Renal cortex interstitium (tissue), 15 donors: ENCODE measurements at places on chromosomes 3 and 15. TPM values are rescaled to one million over a fixed set of nuclear protein-coding genes. Genes with fewer than 3 reads are reported as not detected.

ST8SIA2 gene
- polyA plus RNA-seq, result 5.2 TPM

TRIM42 gene
- not detected for polyA plus RNA-seq

RTP3 gene
- polyA plus RNA-seq, result not detected

CP gene
- polyA plus RNA-seq, result 0.45 TPM

LRTM1 gene
- not detected for polyA plus RNA-seq

FILIP1L gene
- 21.7 TPM for polyA plus RNA-seq

ADGRG7 gene
- polyA plus RNA-seq, result not detected

DPH6 gene
- polyA plus RNA-seq, result 15.7 TPM

CPLX3 gene
- polyA plus RNA-seq, result not detected

TNFAIP8L3 gene
- polyA plus RNA-seq, result 1.8 TPM

KCNAB1 gene
- 3.3 TPM for polyA plus RNA-seq

GPR149 gene
- not detected for polyA plus RNA-seq

LXN gene
- 27.2 TPM for polyA plus RNA-seq

DNA sequence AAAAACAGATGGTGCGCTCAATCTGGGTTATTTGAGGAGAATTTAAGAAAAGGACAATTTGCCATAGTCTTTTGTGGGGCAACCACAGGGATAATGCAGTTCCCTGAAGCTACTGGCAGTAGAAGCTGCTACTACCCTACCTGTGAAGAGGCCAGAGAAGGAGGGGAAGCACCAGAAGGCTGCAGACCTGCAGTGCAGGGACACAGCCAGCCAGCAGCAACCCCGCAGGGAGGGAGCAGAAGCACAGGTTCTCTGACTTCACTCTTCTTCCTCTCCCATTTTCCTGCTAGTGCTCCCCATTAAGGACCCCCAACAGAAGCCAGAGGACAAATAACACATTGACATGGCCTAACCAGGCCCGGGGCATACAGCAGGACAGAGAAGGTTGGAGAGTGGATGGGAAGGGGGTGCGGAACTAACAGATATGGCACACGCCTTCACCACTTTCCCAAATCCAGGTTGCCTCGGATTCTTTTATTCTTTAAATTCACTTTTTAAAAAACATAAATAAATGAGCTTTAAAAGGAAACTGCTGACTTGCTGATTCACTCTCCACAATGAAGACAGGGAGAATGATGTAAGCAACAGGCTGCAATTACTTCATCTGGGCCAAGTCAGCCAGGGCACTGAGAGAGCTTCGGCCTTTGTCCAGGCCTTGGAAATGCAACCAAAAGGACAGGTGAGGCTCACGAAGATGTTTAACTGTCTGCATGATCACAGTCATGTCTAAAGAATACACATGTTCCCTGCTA lies 30.1 kb downstream of the POPDC2 start:
- DNase-seq, result no peak

- no peak for DNase-seq
Observed at GRCh38 chr15:57353317-57353804, 22.9 kb upstream of the CGNL1 start.

- no peak for DNase-seq
Observed at GRCh38 chr3:152937234-152937633, 102.3 kb downstream of the P2RY1 start.

GRCh38 chr15:34841262-34841725 lies 45.9 kb upstream of the ACTC1 start:
- no peak for DNase-seq

- DNase-seq, result no peak
Observed at GRCh38 chr3:178198329-178198728, 337.9 kb upstream of the KCNMB2 start.

- DNase-seq, result no peak
Observed at GRCh38 chr15:53320816-53321215, 438.6 kb downstream of the WDR72 start.

- no peak for DNase-seq
Observed at GRCh38 chr3:143511174-143511879, 336.9 kb downstream of the SLC9A9 start.

- DNase-seq, result no peak
Observed at GRCh38 chr3:157190380-157190872, 30.5 kb upstream of the CCNL1 start.

- no peak for DNase-seq
Observed at GRCh38 chr3:46553154-46553553, 12.9 kb downstream of the LRRC2 start.

- DNase-seq, result no peak
Observed at GRCh38 chr3:49498648-49499047, 28.6 kb downstream of the DAG1 start.

GRCh38 chr15:63860555-63860954 lies 26.8 kb upstream of the HERC1 start:
- DNase-seq, result no peak

- no peak for DNase-seq
Observed at GRCh38 chr3:50450209-50450921, 53.1 kb downstream of the CACNA2D2 start.

DNA sequence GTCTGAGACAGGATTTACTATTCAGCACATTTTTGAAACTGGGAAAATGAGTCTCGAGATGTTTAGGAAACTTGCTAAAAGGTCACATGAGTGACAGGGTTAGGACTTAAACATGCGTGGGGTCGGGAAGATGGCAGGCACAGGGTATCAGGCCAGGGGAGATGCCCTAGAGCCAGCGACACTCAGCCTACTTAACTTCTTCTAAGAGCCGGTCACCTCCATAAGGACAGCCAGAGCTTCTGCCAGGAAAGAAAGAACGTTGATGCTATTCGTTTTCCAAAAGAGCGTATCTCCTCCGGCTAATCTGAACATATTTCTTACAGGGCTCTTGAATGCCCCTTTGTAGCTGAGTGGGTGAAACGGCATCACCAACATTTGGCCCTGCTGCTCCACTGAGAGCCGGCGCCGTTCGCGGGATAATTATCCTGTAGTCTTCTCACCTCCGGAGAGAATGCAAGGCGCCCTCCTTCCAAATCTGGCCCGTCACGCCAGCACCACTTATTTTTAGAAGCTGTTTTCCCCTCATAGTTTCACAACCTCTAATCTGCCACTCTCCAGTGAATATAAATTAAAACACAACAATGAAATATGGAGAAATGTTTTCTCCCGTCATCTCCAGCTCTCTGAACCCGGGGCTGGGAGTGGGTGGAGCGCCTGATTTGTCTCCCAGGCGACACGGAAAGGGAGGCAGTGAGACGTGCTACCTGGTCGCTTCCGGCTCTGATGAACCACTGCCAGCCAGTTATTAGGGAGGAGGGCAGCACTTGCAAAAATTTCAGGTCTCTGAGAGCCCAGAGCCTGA lies 58.5 kb downstream of the LIPC start:
- DNase-seq, result no peak

- DNase-seq, result no peak
Observed at GRCh38 chr3:99972380-99973104, 141.8 kb downstream of the FILIP1L start.

DNA sequence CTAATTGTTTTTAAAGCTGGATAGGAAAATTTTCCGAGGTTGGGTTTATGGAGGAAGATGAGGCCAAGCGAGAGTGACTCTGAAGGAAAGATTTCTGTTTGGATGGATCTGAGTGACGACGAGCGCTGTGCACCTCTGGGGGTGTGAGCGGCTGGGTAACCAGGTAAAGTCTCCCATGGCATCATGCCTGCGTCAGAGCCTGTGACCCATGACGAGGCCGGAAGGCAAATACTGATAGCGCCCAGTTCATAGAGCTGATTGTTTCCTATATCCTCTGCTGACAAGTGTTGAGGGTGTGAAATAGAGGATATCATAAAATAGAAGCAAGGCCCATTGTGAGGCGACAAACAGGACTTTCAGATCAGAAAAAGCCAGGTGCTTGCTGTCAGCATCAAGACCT lies 33.7 kb upstream of the MAGEF1 start:
- DNase-seq, result no peak

- peak; percentile 26 for DNase-seq
Observed at GRCh38 chr3:98986073-98986472, 84.6 kb upstream of the DCBLD2 start.

- no peak for DNase-seq
Observed at GRCh38 chr3:107217172-107217571, 160.1 kb upstream of the CCDC54 start.

DNA sequence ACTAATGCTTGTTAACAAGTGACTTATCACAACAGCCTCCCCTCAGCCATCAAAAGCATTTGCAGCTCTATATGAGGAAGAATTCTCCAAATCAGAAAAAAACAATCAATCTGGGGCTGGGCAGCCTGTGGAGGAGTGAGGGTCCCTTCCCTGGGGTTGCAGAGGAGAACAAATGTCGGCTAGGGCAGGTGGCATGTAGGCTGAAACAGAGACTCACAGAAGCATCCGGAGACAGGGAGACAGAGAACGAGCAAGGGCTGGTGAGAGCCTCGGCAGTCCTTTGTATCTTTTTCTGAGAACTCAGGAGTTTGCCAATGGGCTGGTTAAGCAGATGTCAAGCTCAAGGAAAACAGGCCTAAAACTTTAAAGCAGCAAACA lies 15.8 kb downstream of the ITGA11 start:
- DNase-seq, result no peak

DNA sequence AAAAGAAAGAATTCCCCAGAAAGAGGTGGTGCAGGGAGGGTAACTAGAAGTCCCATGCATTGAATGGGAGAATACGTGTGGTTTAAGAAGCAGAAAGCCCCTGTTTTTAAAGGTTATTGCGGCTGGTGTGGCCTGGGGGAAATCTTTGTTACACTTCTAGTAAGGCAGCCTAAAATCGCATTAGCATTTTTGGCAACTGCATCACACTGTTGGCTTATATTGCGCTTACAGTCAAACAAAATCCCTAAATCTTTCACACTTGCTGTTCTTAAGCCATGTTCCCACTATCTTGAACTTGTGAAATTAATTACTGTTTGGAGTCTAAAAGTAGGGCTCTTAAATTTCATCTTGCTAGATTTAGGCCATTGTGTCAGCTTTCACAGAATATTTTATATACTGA lies 66.0 kb upstream of the GOLIM4 start:
- no peak for DNase-seq

GRCh38 chr3:76864355-76864754 lies 175.5 kb upstream of the ROBO2 start:
- no peak for DNase-seq

DNA sequence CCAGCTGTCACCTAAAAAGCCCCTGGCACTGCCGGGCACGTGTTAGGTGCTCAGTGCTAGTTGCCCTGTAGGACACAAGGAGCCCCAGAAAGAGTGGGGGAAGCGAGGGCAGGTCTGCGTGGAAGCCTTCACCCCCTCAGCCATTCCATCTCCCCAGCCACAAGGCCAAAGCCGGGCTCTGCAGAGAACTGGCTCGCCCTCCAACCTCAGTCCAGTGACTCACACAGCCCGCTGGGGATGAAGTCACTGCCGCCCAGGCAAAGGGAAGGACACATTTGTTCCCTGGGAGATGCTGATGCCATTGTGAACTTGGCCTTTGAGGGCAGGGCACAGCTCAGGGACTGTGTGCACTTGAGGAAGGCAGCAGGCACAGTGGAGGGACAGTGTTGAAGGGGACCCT lies 48.1 kb downstream of the IQSEC1 start:
- no peak for DNase-seq

GRCh38 chr3:158352551-158352950 lies 218.4 kb upstream of the MLF1 start:
- DNase-seq, result no peak

GRCh38 chr15:57321485-57321884 lies 54.8 kb upstream of the CGNL1 start:
- no peak for DNase-seq

DNA sequence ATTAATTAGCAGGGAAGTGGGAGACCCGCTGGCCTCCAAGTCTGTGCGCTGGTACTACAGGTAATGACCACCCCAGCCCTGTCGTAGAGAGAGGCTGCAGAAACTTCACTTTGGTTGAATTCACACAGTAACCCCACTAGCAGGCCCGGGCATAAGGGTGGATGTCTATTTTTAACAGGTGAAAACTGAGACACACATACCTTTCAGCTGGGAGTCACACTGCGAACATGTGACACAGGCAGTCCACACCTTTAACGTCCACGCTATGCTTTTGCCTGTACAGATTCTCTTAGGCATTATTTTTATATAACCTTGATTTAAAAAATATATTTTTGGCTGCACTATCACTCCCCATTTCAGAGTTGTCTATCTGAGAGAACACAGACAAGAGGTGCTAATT lies 3.9 kb downstream of the LRRK1 start:
- DNase-seq, result no peak

DNA sequence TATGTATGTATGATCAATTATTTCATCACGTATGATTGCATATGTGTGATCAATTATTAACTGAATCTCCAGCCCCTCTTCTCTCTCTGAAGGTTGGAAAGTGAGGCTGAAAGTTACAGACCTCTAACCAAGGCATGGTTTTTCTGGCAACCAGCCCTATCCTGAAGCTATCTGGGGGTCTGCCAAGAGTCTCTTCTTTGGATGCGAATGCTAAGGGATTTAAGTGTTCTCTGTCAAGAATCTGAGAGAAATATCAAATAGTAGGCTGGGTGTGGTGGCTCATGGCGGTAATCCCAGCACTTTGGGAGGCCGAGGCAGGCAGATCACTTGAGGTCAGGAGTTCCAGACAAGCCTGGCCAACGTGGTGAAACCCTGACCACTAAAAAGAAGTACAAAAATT lies 8.1 kb downstream of the NKTR start:
- DNase-seq, result no peak

DNA sequence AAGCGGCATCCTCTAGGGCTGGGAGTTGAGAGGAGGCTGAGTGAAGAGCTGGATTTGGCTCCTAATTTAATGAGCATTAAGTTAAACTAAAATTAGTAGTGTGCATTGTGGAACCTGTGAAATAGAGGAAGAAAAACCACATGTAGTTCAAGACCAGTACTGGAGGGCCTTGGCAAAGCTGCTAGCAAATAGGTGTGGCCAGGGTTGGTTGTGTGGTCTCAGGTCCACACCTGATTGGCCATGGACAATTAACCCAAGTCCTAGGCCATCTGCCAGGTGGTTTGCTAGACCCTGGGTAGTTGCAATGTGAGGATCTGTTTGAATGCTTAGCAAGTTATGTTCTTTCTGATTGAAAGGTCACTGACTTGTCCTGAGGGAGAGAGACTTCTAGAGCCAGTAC lies 275.5 kb downstream of the PDCD6IP start:
- no peak for DNase-seq

GRCh38 chr3:8328967-8329366 lies 172.7 kb upstream of the LMCD1 start:
- DNase-seq, result no peak

GRCh38 chr3:97896547-97896946 lies 74.7 kb downstream of the CRYBG3 start:
- no peak for DNase-seq

DNA sequence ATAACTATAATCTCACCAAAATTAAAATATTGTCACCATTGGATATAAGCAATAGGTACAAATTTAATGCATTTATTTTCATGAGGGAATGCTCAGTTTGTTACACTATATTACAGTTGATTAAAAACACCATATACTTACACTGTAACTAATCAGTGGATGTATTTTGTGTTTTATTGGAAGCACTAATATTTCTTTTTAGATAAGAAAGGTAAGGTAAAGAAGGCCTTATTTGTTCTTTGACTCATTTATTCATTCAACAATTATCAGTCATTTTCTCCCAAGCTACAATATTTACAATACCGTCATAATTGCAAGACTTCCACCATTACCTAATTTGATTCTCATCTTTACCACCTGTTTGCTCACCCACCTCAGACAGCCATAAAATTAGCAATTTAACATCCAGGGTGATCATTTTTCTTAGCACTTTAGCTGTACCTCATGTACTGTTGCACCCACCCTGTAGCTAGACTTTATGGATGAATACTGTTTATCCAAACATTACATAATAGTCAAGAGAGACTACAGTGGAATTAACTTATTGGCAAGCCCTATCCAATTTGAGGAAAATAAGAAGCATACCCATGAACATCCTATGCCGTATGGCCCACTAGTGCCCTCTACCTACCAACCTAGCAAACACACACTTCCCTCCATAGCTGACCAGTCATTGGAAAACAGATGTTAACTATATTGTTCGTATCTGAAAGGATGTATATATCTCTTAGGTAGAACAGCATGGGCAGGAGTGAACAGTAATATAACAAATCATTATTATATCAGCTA lies 229.6 kb downstream of the BBX start:
- DNase-seq, result no peak
